NCI-H524 treated with DMSO at 0.1 percent for 48 hours (cell line): ENCODE measurements at places on chromosomes 7 and 10.

DNA sequence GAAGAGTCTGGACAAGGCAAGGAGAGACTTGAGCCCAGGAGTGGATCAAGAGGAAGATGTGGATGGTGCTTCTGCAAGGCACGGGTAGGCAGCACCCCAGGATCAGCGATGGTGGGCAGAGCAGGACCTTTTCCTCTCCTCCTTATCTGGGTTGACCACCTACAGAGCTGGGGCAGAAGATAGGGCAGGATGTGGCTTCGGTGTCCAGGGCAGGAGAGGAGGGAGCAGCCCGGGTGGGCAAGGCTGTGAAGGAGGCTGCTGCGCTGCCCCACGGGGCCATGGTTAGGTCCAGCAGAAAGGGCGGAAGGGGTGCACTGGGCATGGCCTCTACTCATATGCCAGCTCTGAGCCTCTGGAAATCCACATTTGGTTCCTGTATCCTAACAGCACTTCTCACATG lies 20.0 kb upstream of the PARP12 start:
- DNase-seq, result no peak

DNA sequence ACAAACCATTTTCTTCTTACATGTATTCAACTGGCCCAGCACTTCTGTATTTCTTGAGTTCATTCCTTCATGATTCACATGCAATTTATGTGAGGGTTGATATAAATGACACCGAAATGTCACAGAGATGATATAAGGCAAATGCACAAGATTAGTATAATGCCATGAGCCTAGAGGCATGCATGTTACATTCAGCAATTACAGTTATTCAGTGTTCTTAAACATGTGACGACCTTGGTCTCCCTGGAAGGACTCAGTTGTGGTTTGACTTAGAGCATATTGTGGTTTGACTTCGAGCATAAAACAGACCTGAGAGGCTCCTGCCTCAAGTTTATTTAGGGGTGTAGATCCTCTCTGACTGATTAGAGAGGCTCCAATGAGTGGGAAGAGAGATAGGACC lies 752.1 kb upstream of the POM121L12 start:
- DNase-seq, result no peak

DNA sequence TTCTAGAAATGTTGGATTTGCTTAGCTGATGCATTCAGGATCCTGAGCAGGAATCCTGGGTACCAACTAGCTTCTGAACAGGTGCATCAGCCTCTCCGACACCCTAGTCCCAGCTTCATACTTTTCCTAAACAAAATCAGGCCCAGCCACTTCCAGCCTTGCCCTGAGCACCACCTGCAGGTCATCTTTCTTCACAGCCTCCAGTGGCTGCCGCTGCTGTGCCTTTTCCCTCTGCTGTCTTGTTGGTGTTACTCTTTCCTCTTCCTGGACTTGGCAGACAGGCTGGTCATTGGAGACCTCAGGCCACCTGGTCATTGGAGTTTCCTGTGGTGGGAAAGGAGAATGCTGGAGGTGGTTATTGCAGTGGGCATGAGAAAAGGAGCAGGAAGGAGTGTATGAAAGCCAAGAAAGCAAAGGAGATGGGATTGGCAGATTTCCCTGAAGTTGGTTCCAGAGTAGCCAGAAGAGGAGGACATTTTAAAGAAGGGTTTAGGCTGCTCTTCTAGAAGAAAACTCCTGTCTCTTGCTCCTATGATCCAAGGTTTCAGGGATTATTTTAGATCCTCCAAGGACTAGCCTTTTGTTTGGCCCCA lies 48.2 kb upstream of the NFKB2 start:
- no peak for DNase-seq

GRCh38 chr7:142908921-142909890 lies 23.7 kb upstream of the TRPV6 start:
- DNase-seq, result no peak

GRCh38 chr7:155513543-155514285 lies 32.6 kb downstream of the CNPY1 start:
- no peak for DNase-seq

DNA sequence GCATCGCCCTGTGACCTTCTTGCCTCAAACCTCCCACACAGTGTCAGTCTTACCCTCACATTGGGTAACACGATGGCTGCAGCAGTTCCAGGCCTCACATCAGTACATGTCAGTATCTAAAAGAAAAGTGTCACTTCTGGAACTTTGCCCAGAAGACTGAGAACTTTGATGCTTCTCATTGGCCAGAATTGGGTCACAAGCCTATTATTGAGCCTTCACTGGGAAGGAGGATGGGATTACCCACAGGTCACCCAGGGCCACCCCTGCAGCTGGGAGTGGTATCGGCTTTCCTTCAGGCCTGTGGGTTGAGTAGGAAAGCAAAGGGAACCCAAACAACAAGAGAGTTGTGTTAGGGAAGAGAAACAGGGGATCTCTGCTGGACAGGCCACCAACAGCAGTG lies 111.5 kb downstream of the NPY start:
- no peak for DNase-seq
